ENCODE measurements at places on chromosomes 4 and X.

DNA sequence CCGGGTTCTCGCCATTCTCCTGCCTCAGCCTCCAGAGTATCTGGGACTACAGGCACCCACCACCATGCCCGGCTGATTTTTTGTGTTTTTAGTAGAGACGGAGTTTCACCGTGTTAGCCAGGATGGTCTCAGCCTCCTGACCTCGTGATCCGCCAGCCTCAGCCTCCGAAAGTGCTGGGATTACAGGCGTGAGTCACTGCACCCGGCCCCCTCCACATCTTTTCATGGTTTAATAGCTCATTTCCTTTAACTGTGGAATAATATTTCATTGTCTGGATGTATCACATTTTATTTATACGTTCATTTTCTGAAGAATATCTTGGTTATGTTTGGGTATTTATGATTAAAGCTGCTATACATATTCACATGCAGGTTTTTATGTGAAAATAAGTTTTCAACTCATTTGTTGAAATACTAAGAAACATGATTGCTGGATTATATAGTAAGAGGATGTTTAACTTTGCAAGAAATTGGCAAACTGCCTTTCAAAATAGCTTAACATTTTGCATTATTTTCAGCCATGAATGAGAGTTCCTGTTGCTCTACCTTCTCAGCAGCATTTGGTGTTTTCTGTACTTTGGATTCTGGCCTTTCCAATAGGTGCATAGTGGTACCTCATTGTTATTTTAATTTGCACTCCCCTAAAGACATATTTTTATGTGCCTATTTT lies 591.9 kb downstream of the TECRL start:
- no peak for DNase-seq

- no peak for DNase-seq
These were observed 81.1 kb downstream of the SUPT20HL2 start for GRCh38 chrX:24232796-24233195.

DNA sequence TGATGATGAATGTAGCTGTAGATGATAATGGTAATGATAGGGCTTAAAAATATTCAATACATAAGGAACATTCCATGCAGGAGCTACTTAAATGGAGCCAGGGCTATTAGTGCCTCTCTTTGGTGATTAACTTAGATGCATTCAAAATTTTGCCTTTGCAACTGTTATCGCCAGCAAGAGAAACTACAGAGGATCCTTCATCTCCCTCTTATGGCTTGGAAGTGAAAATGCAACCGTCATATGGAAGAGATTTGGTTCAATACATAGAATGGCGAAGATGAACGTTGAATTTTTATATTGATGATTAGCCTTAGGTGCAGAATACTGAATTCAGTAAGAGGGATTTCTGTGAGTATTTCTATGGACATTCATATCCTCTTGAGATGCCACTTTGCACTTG lies 134.5 kb upstream of the NLGN4X start:
- DNase-seq = no peak

- DNase-seq = no peak
These were observed 279.0 kb upstream of the TACR3 start for GRCh38 chr4:103998756-103999155.

DNA sequence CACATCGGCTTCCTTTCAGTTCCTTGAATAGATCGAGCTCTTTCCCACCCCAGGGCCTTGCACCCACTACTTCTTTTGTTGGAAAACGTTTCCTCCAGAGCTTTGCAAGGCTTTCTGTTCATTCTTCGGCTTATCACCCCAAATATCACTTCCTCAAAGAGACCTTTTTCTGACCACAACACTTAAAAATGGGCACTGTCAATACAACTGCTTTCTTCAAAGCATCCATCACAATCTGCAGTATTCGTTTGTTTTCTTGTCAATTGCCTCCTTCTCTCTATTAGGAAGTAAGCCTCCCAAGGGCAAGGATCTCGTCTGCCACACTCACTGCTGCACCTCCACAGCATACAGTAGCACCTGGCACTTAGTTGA lies 17.7 kb upstream of the CENPU start:
- no peak for DNase-seq

- DNase-seq = no peak
These were observed 25.9 kb downstream of the LIAS start for GRCh38 chr4:39484582-39485272.

- peak; percentile 8 for DNase-seq
These were observed 690.2 kb downstream of the FAT4 start for GRCh38 chr4:126004941-126005340.

- peak; percentile 96 for DNase-seq
These were observed 44.3 kb downstream of the NYX start for GRCh38 chrX:41491267-41492004.

GRCh38 chr4:170030121-170030520 lies 3.9 kb upstream of the MFAP3L start:
- DNase-seq = no peak

GRCh38 chr4:25128671-25129070 lies 31.6 kb downstream of the SEPSECS start:
- peak; percentile 23 for DNase-seq

- DNase-seq = no peak
These were observed 249.1 kb upstream of the DIAPH2 start for GRCh38 chrX:96435378-96436035.

DNA sequence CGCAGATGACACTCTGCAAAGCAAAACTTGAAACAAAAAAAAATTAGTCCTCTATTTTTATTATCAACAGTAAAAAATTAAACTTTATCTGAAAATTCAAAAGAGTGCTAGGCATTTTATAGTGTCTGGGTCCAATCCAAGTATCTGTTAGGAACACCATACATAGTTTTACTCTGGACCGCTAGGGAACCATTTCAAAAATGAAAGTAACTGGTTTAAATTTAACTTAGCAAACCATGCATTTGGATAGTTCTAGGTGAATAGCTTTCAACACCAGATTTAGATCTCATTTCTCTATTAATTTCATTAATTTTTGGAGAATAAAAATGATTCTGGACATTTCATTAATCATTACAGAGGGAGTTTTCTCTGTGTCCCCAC lies 1.2 kb downstream of the KLKB1 start:
- peak; percentile 29 for DNase-seq

DNA sequence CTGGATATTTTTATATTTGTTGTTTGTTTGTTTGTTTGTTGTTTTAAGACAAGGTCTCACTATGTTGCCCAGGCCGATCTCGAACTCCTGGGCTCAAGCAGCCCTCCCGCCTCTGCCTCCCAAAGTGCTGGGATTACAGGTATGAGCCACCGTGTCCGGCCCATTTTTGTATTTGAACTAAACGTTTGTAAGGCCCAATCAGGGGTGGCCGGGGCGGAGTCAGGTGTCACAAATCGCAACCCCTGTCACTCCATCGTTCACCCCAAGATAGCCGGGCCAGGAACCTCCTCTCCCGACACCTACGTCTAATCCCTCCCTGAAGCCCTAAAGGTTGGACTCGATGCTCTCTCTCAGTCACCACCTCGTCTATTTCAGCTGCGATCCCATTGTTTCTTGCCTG lies 722 bp upstream of the EFHC2 start:
- no peak for DNase-seq

DNA sequence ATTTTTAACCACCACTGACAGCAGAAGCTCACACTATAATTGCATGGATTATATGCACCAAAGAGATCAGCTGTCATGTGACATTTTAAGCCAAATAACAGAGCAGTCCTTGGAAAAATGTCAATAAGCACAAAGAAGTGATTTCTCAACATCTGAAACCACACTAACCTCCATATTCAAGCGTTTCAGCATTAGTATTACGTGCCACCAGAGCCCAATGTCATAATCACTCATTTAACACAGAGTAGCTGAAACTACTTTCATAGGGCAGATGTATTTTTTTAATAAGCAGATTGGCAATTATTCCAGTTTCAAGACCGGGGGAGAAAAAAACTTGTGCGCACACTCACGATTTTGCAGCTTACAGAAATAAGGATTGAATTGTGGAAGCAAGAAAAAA lies 76.6 kb downstream of the SH3KBP1 start:
- peak; percentile 53 for DNase-seq

GRCh38 chr4:89420507-89420906 lies 112.9 kb upstream of the GPRIN3 start:
- DNase-seq = no peak

DNA sequence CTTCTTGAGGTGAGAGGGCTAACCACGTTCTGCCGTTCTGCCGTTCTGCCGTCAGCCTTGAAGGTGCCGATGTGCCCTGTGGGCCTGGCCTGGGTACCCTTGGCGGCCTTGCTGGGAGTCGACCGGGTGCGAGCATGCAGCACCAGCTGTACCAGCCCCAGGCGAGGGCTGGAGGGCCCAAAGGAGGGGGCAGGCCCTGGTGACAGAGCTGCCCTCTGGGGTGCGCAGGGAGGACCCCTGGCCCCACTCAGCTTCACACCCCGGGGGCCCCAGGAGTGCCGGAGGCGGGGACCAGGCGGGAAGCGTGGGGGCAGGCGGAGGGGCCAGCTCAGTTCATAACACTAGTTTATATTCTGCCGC lies 22.1 kb downstream of the UVSSA start:
- no peak for DNase-seq

DNA sequence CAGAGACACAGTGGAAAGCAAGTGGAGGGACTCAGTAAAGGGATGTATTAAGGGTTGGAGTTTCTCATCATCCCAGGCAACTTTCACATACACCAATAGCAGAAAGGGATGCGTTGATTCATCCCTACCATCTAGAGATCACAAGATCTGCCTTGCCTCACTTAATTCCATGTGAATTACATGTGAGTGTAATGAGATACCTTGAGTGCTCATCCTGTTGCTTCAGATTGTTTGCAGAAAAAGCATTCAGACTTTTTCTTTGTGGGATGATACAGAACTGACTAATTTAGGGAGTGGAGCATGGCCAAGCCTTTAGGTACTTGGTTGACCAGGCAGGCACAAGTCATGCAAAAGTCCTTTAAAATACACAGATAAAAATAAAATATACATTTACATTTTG lies 124.8 kb upstream of the SLIT2 start:
- no peak for DNase-seq

DNA sequence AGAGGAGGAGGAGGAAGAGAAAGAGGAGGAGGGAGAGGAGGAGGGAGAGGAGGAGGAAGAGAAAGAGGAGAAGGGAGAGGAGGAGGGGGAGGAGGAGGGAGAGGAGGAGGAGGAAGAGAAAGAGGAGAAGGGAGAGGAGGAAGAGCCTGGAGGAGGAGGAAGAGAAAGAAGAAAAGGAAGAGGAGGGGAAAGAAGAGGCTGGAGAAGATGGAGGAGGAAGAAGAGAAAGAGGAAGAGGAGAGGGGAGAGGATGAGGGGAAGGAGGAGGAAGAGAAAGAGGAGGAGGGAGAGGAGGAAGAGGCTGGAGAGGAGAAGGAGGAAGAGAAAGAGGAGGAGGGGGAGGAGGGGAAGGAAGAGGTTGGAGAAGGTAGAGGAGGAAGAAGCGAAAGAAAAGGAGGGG lies 46.0 kb upstream of the SHOX start:
- DNase-seq = no peak

- DNase-seq = peak; percentile 40
These were observed 8.2 kb downstream of the RTL3 start for GRCh38 chrX:78650906-78651437.

GRCh38 chrX:130084631-130085237 lies 25.6 kb downstream of the ELF4 start:
- DNase-seq = no peak

- DNase-seq = no peak
These were observed 102.8 kb upstream of the RPS6KA3 start for GRCh38 chrX:20369468-20369867.

DNA sequence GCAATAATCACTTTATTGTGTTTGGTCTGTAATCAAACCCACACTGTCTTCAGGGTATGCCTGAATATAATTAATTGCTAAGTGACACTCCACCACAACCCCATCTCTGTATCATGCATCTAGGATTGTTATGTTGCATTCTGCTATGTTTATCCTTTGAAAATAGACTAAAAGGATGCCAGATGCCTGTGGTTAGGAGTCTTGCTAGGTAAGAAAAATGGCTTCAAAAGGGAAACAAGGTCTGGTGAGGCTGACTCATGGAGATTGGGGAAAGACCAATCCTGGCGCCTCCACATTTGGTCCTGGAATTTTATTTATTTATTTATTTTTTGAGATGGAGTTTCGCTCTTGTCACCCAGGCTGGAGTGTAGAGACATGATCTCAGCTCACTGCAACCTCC lies 360.5 kb upstream of the SLC7A11 start:
- peak; percentile 82 for DNase-seq

GRCh38 chr4:25347473-25347872 lies 29.6 kb upstream of the ANAPC4 start:
- DNase-seq = no peak

DNA sequence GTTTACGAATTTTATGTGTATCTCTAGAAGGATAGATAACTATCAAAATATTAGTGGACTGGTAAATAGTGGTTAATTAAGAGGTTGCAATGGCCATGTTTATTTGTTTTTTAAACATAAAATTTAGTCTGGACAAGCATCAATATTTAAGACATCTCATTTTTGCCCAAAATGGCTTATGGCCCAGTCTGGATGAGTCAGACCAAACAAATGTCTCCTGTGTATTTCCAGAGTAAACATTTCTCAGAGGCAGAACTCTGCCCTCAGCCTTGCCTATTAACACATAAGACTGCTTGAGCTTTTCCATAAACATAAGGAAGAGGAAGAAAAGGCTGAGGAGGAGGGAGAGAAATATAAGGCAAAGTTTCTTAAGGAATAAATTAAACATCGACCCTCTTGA lies 277.1 kb upstream of the DIAPH2 start:
- peak; percentile 76 for DNase-seq

GRCh38 chr4:151434183-151434860 lies 25.3 kb downstream of the FHIP1A start:
- peak; percentile 26 for DNase-seq

DNA sequence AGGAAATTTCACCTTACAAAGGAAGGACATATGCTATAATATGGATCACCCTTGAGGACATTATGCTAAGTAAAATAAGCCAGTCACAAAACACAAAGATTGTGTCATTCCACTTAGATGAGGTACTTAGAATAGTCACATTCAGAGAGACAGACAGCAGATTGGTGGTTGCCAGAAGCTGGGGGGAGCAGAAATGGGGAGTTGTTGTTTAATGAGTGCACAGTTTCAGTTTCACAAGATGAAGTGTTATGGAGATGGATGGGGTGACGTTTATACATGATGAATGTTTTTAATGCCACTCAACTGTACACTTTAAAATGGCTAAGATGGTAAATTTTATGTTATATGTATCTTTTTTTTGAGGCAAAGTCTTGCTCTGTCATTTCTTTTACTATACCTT lies 14.8 kb upstream of the SPON2 start:
- peak; percentile 68 for DNase-seq

DNA sequence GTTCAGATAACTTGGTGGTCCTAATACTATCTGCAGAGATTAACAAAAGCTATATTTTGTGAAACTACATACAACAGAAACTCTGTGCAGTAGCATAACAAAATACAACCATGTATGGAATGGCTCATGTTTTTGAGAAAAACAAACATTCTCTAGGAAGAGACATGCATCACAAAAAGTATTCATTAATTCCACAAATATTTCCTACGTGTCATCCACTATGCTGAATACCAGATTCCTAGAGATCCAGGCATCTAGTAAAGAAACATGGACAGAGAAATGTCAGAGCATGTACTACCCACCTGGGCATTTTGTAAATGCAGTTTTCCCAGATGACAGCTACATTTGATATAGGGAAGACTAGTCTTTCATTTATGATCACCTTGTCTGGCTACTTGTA lies 248.1 kb downstream of the OPHN1 start:
- DNase-seq = no peak
